Pancreas (tissue), 10 donors: ENCODE measurements at places on chromosomes 2 and 18.

DNA sequence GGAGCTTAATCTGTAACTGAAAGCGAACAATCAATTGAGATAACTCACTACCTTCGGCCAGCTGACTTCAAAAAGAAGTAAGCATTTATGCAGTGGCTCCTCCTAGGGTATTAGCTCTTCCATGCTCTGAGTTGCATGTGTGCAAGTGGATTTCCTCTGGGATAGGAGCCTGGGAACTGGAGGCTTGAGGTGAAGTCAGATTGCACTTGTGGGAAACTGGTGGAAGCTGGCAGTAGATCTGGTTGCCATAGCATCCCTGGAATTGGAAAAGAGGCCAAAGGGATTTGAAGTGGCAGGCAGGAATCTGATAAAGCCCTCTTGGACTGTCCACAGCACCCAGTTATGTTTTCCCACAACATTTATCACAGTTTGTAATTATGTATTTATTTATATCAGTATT, 50.6 kb upstream of the FMNL2 start:
- DNase-seq = no peak

DNA sequence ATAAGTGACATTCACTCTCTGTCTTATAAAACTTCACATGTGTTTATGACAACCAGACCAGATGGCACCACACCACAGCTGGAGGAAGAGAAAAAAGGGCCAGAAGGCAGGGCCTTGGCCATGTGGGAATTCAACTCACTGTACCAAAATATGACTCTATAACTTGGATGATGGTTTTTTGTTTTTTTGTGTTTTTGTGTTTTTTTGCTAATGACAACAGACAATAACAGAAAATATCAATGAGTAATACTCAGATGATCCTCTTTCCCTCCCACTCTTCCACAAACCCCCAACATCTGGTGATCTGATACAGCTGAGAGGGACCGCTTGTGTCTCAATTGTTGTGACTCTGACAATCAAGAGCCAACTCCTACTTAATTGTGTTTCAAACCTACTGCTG, 12.4 kb downstream of the NMI start:
- no peak for DNase-seq

- no peak for DNase-seq
These were observed 15.5 kb downstream of the IL1F10 start for GRCh38 chr2:113083296-113083695.

DNA sequence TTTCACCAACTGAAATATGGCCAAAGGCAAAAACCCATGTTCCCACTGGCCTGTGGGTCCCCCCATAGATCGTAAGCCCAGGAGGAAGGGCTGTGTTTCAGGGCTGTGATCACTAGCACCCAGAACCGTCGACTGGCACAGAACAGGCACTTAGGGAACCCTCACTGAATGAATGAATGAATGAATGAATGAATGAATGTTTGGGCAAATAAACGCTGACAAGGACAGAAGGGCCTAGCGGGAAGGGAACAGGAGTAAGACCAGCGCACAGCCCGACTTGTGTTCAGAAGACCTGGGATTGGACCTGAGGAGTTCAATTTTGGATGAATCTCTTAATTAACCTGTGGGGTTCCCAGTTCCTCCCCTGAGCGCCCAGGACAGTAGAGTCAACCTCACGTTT, 76.2 kb downstream of the TPO start:
- DNase-seq = no peak

DNA sequence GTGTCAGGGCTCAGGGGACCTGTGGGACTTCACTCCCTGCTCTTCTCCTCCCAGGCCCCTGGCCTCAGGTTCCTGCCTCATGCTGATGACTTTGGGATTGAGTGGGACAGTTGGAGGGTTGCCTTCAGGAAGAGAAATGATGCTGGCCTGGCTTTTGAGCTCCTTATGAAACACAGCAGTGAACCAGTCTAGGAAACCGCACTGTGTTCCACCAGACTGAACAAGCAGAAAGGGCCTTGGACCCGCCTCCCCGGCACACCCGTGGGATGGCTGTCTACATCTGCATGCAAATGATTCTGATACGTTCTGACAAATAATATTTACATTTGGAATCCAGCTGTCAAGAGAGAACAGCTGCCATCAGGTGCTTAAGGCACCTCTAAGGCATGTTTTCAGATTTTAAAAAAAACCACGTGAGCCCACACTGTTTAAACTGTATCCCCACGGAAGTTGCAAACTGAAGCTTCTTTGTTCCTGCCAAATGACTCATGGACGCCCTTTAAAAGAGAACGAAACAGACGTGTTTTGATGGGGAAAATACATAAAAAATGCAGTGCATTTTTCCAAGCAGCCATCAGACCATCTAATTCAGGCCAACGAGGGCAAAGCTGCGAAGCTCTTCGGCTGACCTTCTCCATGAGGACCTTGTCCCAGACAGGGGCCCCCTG, 27.6 kb upstream of the ASAP2 start:
- DNase-seq = peak; percentile 43

DNA sequence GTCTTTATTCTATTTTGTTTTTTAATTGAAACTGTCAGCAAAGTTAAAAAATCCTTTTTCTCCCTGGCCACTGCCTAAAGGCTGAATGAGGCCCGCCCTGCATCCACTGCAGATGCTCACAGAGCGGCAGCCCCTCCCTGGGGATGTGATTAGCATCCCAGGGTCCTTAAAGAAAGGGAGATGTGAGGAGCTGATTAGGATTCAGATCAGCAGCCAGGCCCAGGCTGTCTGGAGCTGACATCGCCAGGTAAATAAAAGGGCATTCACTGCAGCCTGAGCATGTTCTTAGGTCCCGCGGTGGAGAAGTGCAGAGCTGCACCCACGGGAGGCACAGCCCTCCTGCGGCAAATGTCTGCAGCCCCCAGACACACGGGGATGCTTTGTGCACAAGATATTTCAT, 83.8 kb downstream of the LONRF2 start:
- no peak for DNase-seq

GRCh38 chr2:158774681-158775080, 20.4 kb upstream of the DAPL1 start:
- no peak for DNase-seq

DNA sequence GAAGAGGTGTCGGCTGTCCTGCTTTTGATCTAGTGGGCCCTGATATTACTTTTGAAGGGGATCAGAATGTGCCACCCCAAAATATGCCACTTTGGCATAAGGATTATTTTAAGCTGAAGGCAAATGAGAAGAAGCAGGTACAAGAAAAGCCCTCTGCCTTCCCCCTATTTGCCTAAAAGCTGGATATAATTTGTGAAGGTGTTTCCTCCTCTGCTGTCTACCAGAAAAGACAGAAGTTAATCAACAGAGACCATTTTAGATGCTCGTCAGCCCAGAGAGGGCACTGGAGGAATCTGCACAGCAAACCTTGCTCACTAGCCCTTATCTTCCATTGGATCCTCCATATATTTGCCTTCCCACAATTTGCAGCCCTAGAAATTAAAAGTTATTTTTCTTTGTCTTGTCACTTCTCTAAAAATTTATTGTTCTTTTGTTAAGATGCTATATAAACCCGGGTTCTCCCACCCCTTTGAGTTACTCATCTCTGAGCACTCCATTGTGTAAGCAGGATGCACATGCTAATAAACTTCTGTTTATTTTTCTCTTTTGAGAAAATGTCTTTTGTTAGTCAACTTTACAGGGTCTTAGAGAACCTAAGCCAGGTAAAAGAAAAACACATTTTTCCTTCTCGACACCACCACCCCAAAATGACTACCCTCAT, 163.2 kb upstream of the SLC1A4 start:
- no peak for DNase-seq

DNA sequence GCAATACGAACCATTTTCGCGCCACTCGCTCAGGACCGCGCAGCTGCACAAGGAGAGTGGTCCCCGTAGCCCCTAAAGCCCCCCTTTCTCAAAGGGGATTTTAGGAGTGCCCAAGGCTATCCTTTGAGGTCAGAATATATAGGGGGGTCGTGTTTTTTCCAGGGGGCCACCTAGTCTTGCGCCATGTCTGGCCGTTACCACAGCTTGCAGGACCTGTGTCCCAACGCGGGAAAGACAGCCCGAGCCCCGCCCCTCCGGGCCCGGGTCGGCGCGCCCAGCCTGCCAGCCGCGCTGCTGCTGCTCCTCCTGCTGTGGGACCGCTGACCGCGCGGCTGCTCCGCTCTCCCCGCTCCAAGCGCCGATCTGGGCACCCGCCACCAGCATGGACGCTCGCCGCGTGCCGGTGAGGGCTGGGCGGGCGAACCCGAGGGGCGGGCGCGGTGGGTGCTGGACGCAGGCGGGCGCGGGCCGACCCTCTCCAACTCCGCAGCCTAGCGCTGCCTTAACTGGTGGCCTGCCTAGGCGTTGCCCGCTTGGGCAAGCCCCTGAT, at the start of gene CDCA7:
TSS of gene CDCA7 (plus strand) at position 291 of the 550 bp plus-strand sequence. CDS start at position 383, 92 bp downstream.
- DNase-seq = peak; percentile 90

- DNase-seq = no peak
These were observed 40.3 kb upstream of the SCG2 start for GRCh38 chr2:223642506-223642905.

GRCh38 chr2:77418537-77418936, 103.6 kb downstream of the LRRTM4 start:
- no peak for DNase-seq

- DNase-seq = no peak
These were observed 95.3 kb downstream of the FSIP2 start for GRCh38 chr2:185833864-185834263.

DNA sequence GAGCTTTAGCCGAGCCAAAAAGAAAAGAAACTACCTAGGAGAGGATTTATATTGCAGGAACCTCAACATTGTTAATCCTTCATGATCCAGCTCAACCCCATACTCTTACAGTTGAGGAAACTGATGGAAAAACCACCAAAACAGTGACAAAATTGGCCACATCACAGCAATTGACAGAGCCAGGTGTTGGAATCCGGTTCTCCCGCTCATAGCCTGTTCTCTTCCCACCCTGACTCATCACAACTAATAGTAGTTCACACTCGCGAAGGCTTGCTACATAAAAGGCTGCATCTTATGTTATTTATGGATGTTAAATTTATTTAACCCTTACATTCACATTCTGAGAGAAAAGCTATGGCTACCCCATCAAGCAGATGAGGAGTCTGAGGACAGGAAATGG, 33.7 kb downstream of the SLC9A4 start:
- no peak for DNase-seq

GRCh38 chr18:31680831-31681568, 3.4 kb downstream of the B4GALT6 start:
- DNase-seq = no peak

DNA sequence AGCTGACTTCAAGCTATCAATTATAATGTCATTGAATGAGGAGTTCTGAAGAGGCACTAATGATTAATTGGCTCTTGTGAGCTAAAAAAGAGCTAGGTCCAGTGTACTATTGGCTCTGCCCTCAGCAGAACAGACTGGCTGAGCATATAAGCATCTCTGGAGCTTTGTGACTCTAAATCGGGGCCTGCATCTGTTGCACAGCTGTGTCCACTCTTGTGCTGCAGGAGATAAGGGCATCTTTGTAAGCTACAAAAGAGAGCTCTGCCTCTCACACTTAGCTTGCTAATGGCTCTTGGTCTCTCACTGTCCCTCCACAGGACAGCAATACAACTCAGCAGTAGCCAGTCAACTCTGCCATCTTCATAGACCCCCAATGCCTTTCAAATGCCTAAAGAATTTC, 61.5 kb upstream of the L3MBTL4 start:
- DNase-seq = no peak

DNA sequence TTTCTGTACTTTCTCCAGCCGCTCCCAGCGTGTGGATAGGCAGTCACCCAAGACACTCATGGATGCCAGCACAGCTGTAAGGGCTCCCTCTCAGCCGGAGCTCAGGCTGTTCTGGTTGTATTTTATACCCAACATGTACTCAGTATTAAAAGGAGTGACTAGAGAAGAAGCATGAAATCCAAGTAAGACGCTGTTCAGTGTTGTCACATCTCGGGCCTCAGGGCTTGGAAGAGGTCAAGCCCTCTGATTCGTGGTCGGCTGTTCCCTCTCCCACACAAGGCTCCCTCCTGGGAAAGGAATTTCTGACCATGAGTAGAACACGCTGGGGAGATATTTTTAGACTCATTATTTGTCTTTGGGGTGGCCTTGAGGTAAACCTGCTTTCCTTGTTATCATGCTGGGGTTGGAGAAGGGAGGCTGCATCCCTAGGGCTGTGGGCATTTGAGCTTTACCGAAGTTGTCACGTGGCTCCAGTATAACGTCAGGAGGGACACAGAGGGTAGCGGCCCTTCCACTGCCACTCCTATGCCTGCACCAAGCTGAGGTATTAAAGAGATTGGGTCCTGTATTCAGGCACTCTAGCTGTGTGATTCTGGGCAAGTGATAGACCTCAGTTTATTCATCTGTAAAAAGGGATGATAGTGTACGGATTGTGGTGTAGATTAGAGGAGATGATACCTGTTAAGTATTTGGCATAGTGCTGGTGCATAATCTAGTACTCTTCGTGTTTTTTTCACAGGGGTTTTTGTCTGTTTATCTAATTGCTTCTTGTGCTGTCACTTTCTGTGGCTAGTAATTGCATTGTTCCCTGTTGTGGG, 34.1 kb downstream of the HK2 start:
- peak; percentile 40 for DNase-seq

- DNase-seq = no peak
These were observed 42.5 kb upstream of the FZD5 start for GRCh38 chr2:207812058-207812725.

- DNase-seq = no peak
These were observed 22.4 kb upstream of the MSGN1 start for GRCh38 chr2:17793803-17794354.

GRCh38 chr2:55051026-55051866, 995 bp upstream of the RTN4 start:
- DNase-seq = no peak

- no peak for DNase-seq
These were observed 43.0 kb upstream of the CYBRD1 start for GRCh38 chr2:171479154-171479814.

DNA sequence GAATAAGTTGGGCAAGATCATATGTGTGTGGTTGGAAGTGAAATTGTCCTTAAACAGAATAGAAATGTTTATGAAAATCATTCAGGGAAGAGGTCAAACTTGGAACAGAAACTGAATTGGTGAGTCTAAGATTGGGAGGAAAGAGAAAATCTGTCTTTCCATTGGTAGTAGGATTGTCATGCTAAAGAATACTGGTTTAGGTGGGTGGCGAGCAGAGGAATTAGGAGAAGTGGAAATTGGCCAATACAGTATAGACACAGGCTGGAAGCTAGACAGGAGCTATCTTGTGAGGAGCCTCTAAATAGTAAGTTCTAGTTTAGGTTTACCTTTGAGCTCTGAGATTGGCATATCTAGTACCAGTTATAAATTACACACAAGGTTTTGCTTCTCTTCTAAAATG, 80.9 kb upstream of the KYNU start:
- DNase-seq = no peak

DNA sequence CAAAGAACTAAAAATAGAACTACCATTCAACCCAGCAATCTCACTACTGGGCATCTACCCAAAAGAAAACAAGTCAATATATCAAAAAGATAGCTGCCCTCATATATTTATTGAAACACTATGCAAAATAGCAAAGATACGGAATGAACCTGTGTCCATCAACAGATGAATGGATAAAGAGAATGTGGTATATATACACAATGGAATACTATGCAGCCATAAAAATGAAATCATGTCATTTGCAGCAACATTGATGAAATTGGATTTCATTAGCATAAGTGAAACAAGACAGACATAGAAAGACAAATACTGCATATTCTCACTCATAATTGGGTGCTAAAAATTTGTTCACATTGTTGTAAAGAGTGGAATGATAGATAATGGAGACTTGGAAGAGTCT, 16.2 kb upstream of the LDAH start:
- no peak for DNase-seq
